ENCODE measurements at places on chromosomes 1 and 21. TPM values are rescaled to one million over a fixed set of nuclear protein-coding genes. Genes with fewer than 3 reads are reported as not detected.
A peak's percentile ranks its signal among the peaks of the same experiment; 100 is the strongest.

DNA sequence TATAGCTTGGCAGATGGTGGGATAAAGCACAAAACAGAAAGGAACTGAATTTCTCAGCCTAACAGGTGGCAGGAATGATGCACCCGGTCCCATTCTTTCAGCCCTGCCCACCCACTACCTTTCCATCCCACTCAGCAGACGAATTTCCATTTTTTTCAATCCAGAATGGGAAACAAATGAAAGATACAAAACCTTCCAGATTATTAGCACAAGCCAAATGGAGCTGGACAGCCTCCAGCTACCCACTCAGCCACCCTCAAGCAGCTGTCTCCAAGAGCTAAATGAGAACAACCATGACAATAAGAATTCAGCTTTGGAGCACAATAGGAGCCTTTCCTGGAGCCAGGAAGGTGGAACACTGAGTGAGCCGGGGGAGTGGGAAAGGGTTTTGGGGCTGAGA is 96.3 kb upstream of the ST6GALNAC5 start:
- no peak for DNase-seq

DNA sequence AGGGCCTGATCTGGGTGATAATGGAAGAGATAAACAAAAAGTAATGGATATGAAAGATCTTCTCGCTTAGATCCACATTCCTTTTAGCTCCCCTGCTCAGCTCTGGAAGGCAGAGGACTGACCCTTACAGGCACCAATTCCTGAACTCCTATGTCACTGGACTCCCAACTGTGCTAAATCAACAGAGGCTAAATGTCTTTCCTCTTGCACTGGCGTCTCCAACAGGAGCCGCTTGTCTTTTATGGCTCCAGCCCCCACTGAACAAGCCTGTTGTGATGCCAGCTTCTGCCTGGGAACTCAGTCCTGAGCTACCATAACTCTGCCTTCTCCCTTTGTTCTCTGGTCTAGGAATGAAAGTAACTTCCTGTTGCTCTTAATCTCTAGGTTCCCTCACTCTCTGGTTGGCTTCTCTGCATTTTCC is 142.1 kb upstream of the COL11A1 start:
- DNase-seq, result peak; percentile 1

DNA sequence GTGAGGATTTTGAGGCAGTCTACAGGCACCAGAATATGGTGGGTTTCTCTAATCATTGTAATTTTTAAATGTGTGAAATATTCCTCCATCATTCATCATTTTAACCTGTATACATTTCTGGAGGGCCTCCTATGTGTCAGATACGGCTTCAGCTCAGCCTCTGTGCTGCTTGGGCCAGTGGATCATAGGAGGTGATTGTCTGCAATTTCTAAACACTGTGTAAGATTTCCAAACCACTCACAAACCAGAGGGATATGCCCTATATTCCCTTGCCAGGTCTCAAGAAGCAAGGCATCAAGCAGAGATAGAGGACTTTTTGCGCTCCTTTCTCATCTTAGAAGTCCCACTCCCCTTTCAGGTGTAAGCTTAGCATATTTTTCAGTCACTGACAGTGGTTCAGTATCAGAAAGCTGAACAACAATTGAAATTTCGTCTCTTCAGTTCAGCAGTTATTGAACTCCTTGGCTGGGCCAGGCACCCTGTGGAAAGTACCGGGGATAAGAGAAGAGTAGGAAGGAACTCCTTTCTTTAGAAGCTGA is 190.9 kb downstream of the NFIA start:
- no peak for DNase-seq

DNA sequence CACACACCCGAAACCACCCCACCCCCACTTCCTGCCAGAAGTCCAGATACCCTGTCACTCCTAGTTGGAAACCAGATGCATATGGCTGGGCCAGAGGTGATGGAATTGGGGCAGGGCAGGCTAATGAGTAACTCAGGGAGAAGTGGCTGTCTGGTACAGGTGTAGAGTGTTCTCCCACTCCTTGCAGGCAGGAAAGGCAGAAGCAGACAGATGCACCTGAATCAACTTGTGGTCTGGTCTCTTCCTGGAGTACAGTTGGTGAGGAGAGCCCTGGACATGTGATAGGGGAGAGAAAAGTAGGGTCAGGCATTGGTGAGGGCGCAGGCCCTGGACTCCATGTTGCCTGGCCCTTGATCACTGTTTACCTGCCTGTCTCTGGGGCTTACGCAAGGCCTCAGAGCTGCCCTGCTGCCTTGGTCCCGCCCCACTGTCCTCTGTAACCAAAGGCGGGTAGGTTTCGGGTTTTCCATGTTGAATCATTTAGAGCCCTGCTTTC is 2.5 kb downstream of the CGN start:
- peak; percentile 22 for DNase-seq

DNA sequence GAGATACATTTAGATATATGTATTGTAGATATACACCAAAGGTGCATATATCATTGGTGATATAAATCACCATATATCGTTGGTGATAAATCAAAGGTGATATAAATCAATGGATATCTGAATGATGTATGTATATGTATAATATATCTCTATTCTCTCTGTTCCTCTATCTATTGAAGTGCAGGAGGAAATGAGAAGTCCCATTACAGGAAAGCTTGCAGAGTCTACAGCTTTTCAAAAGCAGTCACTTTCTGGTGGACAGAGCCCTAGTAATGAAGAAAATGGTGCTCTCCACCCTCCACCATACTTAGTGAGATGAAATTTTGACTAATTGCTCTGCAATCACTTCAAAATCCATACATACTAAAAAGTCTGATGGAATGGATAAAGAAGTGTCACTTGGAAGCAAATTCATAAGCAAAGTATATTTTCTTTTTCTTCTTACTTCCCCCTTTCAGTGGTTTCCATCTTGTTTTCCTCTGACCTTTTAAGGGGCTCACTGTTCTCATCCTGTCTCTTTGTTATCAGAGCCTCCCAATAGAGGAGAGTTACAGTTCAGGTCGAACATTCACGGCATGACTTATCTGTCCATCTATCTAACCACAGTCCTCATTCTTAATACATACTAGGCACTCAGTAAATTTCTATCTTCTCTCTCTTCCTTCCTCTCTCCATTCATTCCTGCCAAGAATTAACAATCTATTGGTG is 227.2 kb downstream of the KCNJ6 start:
- no peak for DNase-seq

- DNase-seq, result no peak
These were observed 493 bp upstream of the ELOA start for GRCh38 chr1:23742670-23743286.

GRCh38 chr21:36754241-36754898 is 55.5 kb downstream of the SIM2 start:
- no peak for DNase-seq

- DNase-seq, result no peak
These were observed 80.0 kb upstream of the BACH1 start for GRCh38 chr21:29218749-29219148.

AMIGO1 gene
- total RNA-seq, result 0.51 TPM

DNA sequence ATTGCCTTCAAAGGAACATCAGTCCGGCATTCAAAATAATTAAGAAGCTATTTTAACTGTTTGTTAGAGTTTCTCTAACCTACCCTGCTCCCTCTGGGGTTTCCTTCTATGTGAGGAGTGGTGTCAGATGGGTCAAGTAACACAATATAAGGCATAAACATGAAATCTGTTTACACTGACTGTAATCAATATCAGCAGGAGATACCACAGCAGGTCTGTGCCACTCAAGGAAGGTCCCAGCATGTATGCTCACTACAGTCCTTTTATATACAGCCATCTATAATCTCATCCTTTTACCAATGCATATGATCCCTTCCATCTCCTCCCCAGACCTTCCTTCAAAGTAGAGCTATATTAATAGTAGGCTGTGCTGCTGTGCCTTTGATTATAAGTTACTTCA is 25.4 kb downstream of the EEIG2 start:
- no peak for DNase-seq

- no peak for DNase-seq
These were observed 8.0 kb upstream of the ELAPOR1 start for GRCh38 chr1:109105881-109106280.

CCDC185 gene
- total RNA-seq, result not detected

Data from Caki2 (cell line).